ENCODE measurements at places on chromosomes 11 and 22. TPM values are rescaled to one million over a fixed set of nuclear protein-coding genes. Genes with fewer than 3 reads are reported as not detected.

- peaks cover 14% of the 10 kb centered on the region for H3K4me1 ChIP-seq
- no peaks in the 10 kb centered on the region for H3K36me3 ChIP-seq
- H3K4me3 ChIP-seq: no peak overlapping the region
- no peak overlapping the region for H3K27ac ChIP-seq
- no peaks in the 10 kb centered on the region for H3K27me3 ChIP-seq
Measured at GRCh38 chr22:26480611-26480932, 3.0 kb downstream of the HPS4 start.

DNA sequence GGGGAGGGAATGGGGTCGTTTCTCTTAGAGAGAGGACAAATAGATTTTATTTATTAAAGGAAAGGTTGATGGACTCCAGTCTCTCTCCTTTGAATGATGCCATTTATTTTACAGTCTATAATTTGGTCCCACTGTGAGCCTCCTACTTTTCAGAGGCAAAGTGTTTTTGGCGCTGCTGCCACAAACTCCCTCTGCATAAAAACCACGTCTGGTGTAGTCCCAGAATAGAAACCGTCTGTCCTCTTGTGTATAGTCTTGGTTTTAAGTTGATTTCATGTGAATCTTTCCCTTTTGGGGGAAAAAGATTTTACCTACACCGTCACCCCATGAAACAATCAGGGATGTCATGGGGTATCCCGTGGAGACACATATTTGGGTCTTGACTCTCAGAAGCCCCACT, 143.6 kb upstream of the SEZ6L start:
- H3K36me3 ChIP-seq: no peaks in the 10 kb centered on the region
- H3K4me3 ChIP-seq: no peak overlapping the region
- H3K27ac ChIP-seq: no peak overlapping the region
- no peak for DNase-seq
- no peaks in the 10 kb centered on the region for H3K4me1 ChIP-seq
- H3K27me3 ChIP-seq: no peaks in the 10 kb centered on the region

ST3GAL4 gene
- 135 TPM for total RNA-seq

APOL6 gene
- total RNA-seq: 21.4 TPM

DNA sequence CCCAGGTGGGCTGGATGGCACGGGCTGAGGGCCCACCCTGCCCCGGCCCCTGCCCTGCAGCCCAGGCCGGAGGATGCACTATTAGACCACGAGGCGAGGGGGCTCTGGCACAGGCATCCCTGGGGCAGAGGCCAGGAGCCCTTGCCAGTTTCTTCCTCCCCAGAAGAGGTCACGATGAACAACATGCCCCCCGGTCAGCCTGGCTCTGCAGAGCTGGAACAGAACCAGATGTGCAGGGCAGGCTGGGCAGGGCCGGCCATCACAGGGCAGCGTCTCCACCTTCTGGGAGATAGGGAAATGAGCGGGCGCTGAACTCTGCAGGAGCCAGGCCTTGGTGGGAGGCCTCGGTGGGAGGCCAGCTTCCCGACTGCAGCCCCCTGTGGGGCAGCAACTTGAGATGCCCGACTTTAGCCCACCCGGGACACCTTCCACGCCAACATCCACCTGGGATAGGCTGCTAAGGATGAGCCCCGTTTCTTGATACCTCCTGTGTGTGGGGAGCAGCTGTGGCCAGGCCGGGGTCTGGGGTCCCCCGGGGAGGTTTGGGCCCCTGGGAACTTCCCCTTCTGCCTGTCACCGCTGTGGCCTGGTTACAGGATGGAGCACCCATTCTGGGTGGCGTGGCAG, 21.8 kb upstream of the GNB1L start:
- DNase-seq: peak; percentile 21
- H3K27ac ChIP-seq: no peak overlapping the region
- H3K36me3 ChIP-seq: no peaks in the 10 kb centered on the region
- no peak overlapping the region for H3K4me3 ChIP-seq

CALCB gene
- not detected for total RNA-seq

GRCh38 chr11:98545544-98546175, 475.1 kb upstream of the CNTN5 start:
- no peak overlapping the region for H3K4me3 ChIP-seq
- no peak overlapping the region for H3K27ac ChIP-seq
- H3K27me3 ChIP-seq: no peaks in the 10 kb centered on the region
- no peaks in the 10 kb centered on the region for H3K4me1 ChIP-seq
- H3K36me3 ChIP-seq: no peaks in the 10 kb centered on the region

DNA sequence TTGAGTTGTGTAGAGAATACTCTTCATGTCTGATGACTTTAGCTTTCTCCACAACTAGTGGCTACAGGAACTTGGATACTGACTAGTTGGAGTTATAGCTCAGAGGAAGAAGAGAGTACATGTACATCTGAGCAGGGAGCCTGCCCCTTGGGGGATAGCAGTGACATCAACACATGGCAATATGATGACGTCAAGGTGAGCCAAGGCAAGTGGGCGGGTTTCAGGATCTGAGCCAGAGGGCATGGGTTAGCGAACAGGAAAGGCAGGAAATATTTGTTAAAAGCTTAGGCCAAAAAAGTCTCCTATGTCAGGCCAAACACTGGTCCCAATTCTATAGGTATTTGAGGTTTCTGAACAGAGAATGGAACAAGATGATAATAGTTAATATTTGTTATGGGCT, 42.0 kb upstream of the HORMAD2 start:
- H3K27ac ChIP-seq: no peak overlapping the region
- no peaks in the 10 kb centered on the region for H3K27me3 ChIP-seq
- DNase-seq: no peak
- no peaks in the 10 kb centered on the region for H3K4me1 ChIP-seq
- no peaks in the 10 kb centered on the region for H3K36me3 ChIP-seq
- H3K4me3 ChIP-seq: no peak overlapping the region

GRCh38 chr22:22182218-22182989, 62.2 kb upstream of the VPREB1 start:
- H3K27ac ChIP-seq: no peak overlapping the region
- DNase-seq: no peak
- no peaks in the 10 kb centered on the region for H3K4me1 ChIP-seq
- no peaks in the 10 kb centered on the region for H3K36me3 ChIP-seq
- H3K4me3 ChIP-seq: no peak overlapping the region
- no peaks in the 10 kb centered on the region for H3K27me3 ChIP-seq

AMOTL1 gene
- total RNA-seq: 11.6 TPM

GRCh38 chr11:134008634-134009071, 51.9 kb upstream of the IGSF9B start:
- H3K27me3 ChIP-seq: no peaks in the 10 kb centered on the region
- no peak overlapping the region for H3K4me3 ChIP-seq
- no peak overlapping the region for H3K27ac ChIP-seq
- no peak for DNase-seq
- no peaks in the 10 kb centered on the region for H3K4me1 ChIP-seq

SLCO2B1 gene
- total RNA-seq: 23.3 TPM

DNA sequence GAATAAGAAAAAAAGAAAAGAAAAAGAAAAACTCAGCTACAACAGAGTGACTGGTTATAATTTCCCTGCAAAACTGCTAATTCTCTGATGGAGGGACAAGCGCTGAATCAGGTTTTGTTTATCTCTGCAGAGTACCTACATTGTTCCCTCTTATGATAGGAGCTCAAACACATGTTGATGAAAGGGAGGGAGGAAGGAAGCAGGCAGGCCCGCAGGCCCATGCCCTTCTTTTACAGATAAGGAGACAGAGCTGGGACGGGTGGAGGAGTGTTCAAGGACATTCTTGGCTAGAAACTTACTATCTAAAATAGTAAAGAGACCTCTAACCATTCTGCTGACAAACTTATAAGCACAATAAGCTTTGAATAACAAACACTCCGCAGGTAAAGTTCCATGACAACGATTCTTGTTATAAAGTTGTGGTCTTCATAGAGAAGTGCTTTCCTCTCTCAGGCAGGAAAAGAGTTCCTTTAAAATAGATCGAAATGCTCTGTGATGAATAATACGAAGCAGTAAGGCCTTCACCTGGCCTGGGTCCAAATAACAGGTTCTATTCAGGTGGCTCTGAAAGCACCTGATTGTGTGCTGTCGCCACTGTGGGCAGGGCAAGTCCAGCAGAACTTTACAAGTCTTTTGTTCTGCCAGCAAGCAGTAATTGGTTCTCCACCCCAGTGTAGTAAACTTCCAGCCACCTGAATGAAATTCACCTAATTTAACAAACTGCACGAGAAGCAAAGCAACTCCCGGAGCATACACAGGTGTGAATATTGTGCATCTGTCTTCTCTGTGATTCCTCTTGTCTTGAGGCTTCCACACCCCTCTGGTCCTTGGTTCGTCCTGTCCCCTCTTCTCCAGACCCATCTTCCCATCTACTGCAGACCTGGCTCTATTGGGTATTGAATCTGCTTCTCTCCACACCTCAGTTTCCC, 15.3 kb upstream of the MICAL2 start:
- H3K27me3 ChIP-seq: no peaks in the 10 kb centered on the region
- no peak for DNase-seq
- H3K27ac ChIP-seq: no peak overlapping the region

GRCh38 chr22:49066619-49067018, 761.1 kb downstream of the BRD1 start:
- DNase-seq: no peak
- no peaks in the 10 kb centered on the region for H3K4me1 ChIP-seq
- no peak overlapping the region for H3K27ac ChIP-seq

OR51E2 gene
- 0.65 TPM for total RNA-seq

GRCh38 chr11:57460022-57460757, at the start of gene RTN4RL2:
RTN4RL2 (plus strand) TSS chr11:57460528; CDS start chr11:57460866, 338 bp downstream.
- H3K27ac ChIP-seq: no peak within 1 kb of the TSS
- H3K27me3 ChIP-seq: peaks cover 6% of the 10 kb centered on the region
- no peak for DNase-seq
- H3K4me1 ChIP-seq: peaks cover 9% of the 10 kb centered on the region
- peak within 1 kb of the TSS; percentile 24 for H3K4me3 ChIP-seq
